ENCODE measurements at places on chromosomes 7 and 10.

DNA sequence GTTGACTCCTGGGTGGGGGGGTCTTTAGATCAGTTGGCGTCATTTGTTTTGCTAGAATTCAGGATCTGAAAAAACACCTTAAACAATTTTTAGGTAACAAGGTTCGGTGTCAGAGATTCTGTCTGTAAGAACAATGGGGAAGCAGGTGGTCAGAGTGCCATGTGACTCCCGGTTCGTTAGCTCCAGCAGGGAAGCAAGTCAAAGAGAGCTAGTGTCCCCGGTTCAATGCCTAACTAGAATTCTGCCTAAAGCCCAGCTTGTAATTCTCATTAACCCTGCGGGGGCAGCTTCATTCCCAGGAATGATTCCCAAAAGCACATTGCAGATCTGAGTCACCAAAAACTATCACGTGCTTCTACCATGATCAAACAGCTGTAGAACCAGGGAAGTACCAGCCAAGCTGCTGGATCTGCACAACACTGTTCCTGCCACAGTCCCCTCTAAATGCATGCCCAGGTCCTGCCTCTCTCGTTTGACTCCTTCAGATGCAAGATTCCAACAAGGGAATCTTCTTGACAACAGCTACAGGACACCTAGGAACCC is 664.3 kb upstream of the CELF2 start:
- DNase-seq, result no peak

- DNase-seq, result peak; percentile 15
Observed at GRCh38 chr10:97498841-97499560, at the start of gene UBTD1. UBTD1 (plus strand) TSS chr10:97498924; CDS start chr10:97499204, 280 bp downstream.

DNA sequence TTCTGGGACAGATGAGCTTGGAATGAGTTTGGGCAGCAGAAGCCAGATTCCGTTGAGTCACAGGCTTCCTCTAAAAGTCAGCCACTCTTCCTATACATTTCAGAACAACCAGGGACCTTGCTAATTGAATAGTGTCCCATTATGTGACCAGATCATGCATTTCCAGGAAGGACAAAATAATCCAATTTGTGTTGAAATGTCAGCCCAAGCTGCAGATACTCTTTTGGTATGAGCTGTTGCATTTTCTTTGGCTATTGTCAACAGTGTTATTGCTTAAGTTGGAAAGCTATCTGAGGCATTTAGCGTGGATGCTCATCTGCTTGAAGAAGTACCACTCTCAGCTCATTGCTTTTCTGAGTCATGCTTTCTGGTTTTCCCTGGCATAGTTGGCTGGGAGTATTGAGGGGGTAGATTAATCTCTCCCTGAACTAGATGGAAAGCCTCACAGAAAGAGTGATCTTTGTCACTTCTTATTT is 223.7 kb upstream of the HABP2 start:
- no peak for DNase-seq

DNA sequence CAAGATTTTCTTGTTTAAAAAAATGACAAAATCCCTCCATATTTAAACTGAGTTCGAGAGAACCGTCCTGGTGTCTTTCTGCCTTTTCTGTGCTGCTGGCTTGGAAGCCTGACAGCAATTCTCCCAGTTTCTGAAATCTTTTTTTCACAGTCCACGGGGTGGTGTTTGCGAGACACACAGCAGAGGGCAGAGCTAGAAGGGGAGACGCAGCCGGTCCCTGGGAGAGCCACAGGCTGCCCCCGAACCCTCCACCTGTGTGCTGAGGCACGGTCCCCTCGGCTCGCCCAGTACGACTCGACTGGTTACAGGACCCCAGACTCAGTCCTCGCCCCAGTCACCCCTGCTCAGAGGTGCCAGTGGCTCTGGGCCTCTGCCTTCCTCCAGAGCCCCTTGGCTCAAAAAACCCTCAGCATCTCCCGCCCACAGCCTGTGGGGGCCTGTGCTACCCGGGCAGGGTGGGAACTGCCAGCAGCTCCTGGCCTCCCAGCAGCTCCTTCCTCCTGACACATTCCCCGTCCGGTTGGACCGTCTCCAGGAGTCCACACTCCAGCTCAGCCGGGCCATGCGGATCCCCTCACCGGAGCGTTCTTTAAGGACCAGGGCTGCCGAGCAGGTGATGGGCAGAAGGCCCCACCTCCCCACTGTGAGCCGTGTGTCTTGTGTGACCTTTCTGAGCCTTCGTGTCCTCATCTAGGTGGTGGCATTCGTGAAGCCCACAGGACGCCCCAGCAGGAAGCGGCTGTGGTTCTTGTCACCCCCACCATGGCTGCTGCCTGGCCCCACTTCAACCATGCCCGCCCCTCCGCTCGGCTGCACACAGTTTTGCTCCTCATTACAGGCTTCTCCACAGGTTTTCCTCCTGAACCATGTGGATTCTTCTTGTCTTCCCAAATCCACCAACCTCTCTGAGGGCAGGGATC is 52.3 kb upstream of the EN2 start:
- no peak for DNase-seq

DNA sequence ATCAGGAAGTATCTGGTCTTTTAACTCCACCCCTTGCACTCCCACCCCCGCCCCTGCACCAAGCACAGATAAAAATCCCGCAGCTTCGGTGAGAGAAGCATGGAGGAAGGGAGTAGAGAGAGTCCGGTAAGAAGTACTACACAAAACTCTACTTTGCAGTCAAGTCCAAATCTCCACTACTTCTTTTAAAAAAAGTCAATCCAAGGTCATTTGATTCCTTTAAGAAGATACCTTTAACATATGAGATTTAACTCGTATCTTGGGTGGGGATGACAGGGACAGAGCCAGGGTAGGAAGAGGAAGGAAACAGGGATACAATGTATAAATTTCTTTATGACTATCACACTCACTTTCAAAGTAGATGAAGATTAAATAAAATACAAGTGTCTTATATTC is 132.1 kb downstream of the NRBF2 start:
- peak; percentile 65 for DNase-seq

- no peak for DNase-seq
Observed at GRCh38 chr7:134505856-134506255, 21.5 kb upstream of the AKR1B10 start.

DNA sequence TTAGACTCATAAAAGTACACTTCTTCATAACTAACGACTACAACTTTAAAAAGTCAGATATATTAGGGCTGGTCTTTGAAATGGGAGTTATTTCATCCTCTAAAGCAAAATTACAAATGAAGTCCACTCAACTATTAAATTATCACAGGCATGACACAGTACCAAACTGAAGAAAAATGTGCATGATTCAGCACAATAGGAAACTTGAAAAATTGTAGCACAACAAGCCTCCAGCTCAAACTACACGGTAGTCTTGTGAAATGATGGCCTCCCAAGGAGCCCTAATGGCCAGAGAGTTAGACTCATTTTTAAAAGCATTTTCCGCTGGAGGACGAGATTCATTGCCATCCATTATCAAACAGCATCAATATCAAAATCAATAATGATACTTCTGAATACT is 76.4 kb downstream of the MAGI2 start:
- DNase-seq, result no peak

DNA sequence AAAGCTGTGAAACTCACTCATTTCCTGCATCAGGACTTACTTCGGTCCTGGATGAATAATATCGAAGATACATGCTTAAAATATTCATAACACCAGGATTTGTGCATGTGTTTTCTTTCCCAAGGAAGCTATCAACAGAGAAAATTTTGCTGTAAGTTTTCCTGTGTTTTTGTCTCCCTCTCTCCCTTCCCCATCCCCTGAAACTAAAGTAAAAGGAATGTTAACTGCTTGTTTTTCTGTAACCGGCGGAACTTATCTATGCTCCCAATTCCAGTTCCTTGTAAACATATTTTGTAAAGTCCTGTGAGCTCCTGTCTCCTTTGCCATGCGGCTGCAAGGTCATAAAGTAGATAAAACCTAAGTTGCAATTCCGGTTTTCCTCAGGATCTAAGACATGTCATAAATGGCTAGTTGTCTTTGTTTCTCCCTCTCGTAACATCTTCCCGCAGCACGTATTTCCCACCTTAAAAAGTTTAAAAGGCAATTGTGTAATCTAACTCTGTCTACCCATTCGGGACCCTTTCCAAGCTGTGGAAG is 79.0 kb upstream of the POM121L12 start:
- no peak for DNase-seq

DNA sequence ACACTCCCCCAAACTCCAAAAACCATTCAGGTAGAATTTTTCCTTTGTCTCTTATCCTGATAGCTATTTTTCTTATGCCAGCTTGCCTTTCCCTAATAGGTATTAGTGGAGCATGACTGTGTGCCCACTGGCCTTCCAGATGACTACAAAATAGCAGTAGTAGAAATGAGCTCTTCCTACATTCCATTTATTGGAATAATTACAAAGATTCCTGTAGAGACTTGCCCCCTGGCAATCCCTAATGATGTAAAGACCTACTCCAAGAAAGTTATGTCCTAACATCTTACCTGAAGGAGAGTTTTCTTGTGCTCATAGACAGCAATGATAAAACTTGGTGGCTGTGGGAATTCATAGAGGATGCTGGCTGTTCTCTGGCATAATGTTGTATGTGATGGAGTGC is 501.8 kb downstream of the GATA3 start:
- DNase-seq, result no peak

DNA sequence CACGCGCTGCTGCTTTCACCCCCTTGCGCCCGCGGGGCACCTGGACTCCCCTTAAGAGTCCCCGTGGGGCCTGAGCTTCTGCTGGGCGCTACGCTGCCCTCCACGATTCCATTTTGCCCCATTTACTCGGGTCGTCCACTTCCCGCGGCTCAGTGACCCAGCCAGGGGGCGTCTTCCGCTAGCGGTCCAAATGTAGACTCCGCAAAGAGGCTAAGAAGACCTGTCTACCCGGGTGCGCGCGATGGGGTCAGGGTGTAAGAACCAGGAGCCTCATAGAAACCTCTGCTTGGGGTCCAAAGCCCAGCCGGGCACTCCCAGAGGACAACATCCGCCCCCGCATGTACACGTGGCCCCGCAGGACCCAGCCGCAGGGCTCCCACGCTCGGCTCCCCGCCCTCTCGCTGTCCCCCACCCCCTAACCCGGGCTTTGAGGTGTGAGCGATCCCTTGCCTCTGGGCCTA is 5.2 kb upstream of the HMX2 start:
- DNase-seq, result no peak

GRCh38 chr10:20893297-20893696 is 3.8 kb downstream of the NEBL start:
- no peak for DNase-seq

DNA sequence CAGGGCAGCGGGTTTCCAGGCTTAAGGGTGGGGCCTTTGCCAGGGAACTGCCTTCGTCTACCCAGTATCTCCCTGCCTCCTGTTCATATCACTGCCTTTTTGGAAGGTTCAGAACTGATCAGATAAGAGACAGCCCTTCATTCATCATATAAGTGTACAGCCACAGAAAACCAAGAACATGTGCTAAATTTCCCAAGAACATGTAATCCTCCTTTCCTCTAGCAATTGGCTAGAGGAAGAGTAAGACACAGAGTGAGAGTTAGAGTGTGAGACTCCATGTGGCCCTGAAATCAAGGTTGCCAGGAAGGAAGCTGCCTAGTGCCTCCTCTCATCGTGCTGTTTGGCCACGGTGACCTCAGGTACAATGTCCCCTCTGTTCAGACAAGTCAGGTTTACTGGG is 770.9 kb downstream of the TNS3 start:
- no peak for DNase-seq

- no peak for DNase-seq
Observed at GRCh38 chr10:26944261-26944882, 83.6 kb upstream of the ABI1 start.

GRCh38 chr7:50184271-50184990 is 91.4 kb upstream of the ZPBP start:
- DNase-seq, result no peak

DNA sequence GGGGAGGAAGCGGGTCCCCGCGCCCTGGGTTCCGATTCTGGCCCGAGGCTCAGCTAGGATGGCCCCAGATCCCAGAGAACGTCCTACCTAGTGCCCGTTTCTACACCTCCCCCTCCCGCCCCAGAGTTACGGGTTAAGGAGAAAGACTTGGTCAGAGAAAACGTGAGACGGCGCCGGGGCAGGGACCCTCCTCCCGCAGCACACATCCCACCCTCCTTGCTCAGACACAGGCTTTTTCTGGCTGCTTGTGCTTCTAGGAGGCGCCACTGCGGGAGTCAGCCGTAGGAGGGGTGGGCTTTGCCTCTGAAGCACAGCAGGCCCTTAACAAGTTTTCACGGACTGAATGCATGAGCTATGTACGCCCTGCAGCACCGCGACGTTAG is 104.9 kb upstream of the LEP start:
- no peak for DNase-seq

DNA sequence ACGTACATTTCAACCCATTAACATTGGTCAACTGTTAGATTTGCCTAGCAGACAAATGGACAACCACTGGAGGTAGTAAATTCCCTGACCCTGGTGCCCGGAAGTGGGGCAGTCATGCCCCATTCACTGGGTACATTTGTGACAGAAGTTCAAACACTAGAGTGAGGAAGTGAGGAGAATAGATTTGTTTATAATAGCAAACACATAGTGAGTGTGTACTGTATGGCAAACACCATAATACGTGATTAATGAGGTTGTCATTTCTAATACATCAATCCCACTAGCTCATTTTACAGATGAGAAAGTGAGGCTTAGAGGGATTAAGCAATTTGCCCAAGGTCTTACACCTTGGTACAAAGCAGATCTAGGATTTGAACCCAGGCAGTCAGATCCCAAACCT is 181.9 kb upstream of the MKLN1 start:
- DNase-seq, result no peak

- no peak for DNase-seq
Observed at GRCh38 chr7:136278057-136278456, 300.9 kb upstream of the MTPN start.

GRCh38 chr7:119175911-119176627 is 951.6 kb downstream of the ANKRD7 start:
- DNase-seq, result peak; percentile 54

- DNase-seq, result no peak
Observed at GRCh38 chr7:29127527-29127926, 18.8 kb downstream of the CPVL start.

DNA sequence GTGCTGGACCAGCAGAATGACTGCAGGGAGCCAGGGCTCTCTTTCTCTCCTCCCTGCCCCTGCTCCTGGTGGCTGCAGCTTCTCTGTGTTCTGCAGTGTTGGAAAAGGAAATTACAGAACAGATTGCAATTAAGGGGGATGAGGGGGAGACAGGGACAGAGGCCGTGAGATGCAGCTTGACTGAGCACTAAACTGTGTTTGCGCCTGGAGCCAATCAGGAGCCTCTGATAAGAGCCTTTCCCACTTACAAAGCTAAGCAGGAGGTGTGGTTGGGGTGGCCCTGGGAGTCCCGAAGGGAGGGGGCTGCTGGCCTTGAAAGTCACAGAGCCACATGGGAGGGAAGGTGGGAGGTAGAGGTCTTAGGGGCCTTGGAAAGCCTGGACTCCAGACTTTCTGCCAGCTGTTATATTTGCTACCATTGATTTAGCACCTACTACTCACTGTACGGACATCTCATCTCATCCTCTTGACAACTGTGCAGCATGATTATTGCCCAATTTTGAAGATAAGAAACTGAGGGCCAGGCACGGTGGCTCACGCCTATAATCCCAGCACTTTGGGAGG is 26.7 kb downstream of the TRIM8 start:
- no peak for DNase-seq

GRCh38 chr10:117635826-117636225 is 93.3 kb downstream of the EMX2 start:
- no peak for DNase-seq

Measured in activated CD4-positive, alpha-beta T cell treated with anti-CD3 and anti-CD28 coated beads, Interleukin-10, Interleukin-2, amounts not matched to agents 100 ng/mL and 50 ng/mL, durations not matched to agents 16 hours and 8 hours (primary cell).